ENCODE measurements at places on chromosomes 7 and 10.
A peak's percentile ranks its signal among the peaks of the same experiment; 100 is the strongest.

GRCh38 chr10:59227136-59227673 lies 50.8 kb downstream of the PHYHIPL start:
- no peak for DNase-seq

DNA sequence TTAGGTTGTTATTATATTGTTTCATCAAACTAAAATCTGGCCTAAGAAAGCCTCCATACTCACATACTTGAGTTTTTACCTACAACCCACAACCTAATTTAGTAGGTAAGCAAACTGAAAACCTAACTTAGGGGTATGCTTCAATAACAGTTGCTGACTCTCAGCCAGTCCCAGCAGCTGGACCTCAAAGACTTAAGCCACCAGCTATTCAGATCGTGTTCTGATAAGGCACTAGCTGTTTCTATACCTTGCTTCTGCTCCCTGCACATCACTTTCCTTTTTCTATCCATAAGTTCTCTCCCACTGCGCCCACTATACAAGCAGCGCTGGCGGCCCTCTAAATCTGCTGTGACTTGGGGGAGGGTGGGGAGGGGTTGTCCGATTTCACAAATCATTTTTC lies 42.3 kb downstream of the SUGCT start:
- no peak for DNase-seq

DNA sequence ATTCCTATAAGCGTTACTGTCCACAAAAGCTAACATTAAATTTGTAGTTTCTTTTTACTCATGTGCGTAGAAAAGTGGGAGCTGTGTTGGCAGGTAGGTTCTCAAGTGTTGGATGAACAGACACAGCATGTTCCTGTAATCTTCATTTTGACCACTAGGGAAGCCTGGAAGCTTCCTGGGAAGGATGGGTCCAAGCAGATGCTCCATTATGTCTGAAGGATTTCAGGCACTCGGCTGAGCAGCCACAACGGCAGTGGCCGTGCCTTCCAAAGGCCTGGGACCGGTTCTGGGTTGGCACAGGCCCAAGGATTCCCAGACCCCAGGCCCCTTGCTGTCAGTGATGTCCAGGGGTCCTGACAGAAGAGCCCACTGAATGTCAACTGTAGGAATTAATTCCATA lies 386.3 kb downstream of the TNS3 start:
- no peak for DNase-seq

DNA sequence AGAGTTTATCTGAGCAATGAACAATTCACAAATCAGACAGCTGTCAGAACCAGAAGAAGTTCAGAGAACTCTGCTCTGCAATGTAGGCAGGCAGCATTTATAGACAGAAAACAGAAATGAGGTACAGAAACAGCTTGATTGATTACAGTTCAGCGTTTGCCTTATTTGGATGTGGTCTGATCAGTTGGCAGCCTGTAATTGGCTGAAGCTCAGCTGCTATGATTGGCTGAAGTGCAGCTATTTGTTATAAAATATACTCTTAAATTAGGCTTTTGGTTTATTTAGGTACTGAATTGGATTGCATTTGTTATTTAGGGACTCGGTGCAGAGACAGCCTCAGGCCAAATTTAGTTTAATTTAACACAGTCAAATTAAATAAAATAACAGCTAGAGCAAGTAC lies 85.8 kb upstream of the JAZF1 start:
- no peak for DNase-seq

GRCh38 chr10:130479146-130479545 lies 343.0 kb downstream of the GLRX3 start:
- DNase-seq = no peak

DNA sequence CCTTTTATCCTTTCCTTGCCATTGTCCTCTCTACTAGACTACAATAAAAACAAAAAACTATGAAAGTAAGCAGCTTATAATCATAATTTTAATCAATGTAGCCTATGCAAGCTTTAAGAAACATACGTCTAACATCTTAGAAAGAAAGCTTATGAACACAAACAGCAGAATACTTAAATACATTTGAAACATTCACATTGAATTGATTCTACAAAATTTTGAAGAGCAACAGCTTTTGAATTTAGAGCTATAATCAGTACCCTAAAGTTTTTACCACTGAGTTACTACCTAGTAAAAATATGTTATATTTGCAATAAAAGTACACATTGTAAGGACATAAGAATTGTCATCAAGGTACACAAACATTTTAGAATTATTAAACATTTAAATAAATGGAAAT lies 7.2 kb downstream of the MEOX2 start:
- no peak for DNase-seq

DNA sequence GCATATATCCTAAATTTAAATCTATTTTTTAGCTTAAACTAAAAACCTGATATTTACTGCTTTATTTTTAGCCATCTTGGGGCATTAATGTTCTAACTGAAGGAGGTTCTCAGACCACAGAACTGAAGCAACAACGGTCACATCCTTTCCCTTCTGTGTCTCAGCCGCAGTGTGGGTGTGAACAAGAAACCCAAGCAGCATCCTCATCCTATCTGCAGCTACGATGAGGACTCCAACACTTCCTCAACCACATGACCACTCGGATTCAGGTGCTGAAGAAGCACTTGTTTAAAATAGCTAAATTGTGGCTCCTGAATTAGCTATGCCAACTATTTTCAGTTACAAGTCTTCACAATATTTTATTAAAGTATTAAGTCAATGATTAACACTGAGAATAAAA lies 5.3 kb downstream of the ESYT2 start:
- DNase-seq = no peak

DNA sequence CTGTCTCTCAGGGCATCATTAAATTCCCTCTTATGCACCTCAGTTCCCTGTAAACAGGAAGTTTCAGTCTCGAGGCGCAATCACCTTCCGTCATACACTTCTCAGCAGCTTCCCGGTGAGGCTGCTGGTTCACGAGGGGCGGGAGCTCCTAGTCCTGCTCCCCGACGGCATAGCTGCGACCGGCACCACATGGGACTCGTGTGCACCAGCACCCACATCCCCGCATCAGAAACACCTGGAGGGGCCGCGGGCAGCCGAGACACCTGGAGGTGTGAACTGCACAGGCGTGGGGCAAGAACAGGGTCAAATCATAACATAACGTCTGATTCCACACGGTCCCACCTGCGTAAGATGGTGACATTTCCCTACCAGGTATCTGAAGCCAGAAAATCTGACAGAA lies 52.7 kb downstream of the DIP2C start:
- no peak for DNase-seq

DNA sequence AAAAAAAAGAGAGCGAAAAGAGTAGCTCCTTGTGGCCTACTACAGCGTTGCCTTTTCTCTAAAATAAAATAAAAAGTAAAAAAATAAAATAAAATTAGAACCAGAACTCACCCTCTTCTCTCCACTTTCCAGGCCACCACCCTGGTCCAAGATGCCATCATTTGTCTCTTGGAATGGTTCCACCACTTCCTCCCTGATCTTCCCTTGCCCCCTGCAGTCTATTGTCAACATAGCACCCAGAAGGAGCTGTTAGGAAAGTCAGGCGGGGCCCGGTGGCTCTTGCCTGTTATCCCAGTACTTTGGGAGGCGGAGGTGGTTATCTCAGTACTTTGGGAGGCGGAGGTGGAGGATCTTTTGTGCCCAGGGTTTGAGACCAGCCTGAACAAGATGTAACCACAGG lies 7.6 kb upstream of the GRID2IP start:
- no peak for DNase-seq

GRCh38 chr7:19020062-19020461 lies 97.4 kb downstream of the TWIST1 start:
- no peak for DNase-seq

DNA sequence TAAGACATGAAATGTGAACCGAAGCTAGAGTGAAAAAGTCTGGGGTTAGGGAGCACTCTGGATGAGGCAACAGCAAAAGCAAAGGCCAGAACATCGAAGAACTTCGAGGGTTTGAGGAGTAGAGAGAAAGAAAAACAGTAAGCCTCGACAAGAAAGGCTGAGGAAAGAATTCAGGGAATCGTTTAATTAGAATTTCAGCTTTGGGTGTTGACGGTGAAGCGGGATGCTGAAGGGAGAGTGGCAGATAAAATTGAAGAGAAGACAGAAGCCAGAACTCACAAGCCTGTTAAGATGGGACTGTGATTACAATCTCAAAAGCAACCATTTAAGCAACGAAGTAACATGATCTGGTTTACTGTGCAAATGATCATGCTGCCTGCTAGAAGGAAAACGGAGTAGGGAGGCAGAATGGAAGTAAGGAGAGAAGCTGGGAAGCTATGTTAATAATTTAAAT lies 2.1 kb downstream of the TRDMT1 start:
- no peak for DNase-seq

GRCh38 chr10:11638055-11638698 lies 26.7 kb upstream of the USP6NL start:
- no peak for DNase-seq

DNA sequence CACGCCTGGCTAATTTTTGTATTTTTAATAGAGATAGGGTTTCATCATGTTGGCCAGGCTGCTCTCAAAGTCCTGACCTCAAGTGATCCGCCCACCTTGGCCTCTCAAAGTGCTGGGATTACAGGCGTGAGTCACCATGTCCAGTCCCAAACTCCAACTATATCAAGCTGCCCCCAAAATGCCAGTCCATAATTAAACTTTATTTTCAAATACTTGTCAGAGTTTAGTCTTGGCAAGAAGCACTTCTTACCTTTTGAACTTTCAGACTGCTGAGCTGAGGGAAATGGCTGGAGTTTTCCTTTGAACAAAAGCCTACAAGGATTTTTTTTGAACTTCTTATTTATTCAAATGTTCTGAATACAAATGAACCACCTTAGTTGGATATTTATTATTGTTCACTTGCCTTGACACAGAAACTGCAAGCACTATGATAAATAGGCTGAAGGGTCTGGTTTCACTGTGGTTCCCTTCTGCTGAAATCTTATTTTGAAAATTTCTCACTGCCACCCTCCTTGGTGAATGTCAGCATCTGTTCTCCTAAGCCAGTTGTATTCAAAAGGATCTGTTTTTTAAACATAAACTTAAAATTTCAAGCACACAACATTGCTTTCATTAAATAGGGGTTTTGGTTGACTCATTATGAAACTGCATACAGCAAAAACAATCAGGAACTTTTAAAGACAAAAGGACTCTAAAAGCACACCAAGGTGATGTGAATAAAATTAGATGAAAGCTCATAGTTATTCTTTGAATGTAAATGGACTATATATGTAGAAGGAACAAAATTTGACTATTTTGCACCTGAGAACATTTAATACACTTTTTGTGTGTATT lies 101.7 kb upstream of the SLC26A5 start:
- no peak for DNase-seq

- peak; percentile 62 for DNase-seq
These were observed 1.4 kb downstream of the MYO1G start for GRCh38 chr7:44977304-44977958.

GRCh38 chr7:43362652-43363034 lies 220.3 kb upstream of the STK17A start:
- no peak for DNase-seq

GRCh38 chr7:31935124-31936054 lies 134.8 kb downstream of the PDE1C start:
- no peak for DNase-seq

GRCh38 chr7:138247568-138248333 lies 171.5 kb downstream of the AKR1D1 start:
- DNase-seq = no peak

DNA sequence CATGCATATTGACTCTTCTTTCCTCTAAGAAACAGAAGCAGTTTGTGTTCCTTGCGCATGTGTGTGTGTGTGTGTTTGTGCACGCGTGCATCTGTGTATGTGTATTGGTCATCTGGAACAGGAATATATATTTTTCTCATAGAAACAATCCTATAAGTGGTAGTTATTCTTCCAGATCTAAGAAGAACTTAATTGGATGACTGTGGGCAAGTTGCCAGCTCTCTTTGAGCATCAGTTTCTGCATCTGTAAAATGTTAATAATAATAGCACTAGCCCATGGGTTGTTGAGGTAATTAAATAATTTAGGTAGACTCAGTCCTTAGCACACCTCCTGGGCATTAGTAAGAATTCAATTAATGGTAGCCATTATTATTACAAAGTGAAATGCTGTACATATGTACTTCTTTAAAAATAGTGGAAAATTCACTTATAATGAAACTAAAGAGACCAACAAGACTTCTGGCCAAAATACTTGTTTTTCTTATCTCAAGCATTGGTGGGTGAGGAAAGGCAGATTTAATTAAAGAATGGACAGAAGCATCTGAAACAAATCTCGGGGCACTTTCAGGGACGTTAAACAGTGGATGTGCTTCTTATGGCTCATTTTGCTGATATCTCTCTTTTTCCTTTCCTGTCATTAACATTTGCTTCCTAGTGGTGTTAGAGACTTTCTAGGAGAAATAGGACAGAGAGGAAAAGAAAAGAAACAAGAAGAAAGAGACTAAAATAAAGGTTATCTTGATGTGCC lies 124.9 kb upstream of the HABP2 start:
- DNase-seq = no peak

GRCh38 chr7:12389089-12389700 lies 14.5 kb downstream of the VWDE start:
- no peak for DNase-seq

GRCh38 chr10:90746829-90747228 lies 111.0 kb downstream of the HTR7 start:
- DNase-seq = no peak

DNA sequence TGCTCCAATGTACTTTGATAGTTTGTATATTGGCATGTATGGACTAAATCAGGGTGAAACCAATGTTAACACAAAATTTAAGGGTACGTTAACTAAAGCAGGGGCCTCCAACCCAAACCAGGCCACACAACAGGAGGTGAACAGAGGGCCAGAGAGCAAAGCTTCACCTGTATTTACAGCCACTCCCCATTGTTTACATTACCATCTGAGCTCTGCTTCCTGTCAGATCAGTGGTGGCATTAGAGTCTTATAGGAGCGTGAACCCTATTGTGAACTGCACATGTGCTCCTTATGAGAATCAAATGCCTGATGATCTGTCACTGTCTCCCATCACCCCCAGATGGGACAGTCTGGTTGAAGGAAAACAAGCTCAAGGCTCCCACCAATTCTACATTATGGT lies 62.0 kb upstream of the SCIN start:
- DNase-seq = no peak

GRCh38 chr10:83724471-83725241 lies 414.7 kb upstream of the GHITM start:
- no peak for DNase-seq

DNA sequence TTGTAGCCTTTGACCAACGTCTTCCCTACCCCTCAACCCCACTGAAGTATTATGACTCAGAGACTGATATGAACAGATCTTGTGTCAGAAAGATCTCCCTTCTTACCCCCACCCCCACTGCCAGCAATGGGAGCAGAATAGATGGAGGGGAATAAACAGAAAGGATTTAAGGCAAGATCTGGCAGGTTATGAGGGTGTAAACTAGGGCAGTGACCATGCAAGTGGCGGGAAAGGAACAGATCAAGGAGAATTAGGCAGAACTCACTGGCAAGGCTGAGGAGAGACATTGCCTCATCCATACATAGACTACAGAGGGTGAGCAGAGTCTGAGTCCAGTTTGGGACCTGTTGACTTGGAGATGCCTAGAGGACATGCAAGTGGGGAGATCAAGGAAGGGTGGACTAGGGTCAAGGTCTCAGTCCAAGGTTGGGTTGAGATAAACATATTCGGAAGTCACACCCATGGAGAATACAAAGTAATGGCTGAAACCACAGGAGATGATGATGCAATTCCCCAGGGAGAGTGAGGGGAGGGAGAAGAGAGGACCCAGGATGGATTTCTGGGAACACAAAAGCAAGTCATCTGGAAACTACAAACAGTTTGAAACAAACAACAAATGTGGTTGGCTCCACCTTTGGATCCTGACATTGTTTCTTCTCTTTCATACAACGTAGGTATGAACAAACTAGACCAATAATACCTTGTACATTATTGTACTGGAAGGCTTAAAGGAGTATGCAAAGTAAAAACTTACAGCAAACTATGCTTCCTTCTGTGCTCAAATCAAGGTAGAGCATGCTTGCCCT lies 44.9 kb upstream of the IL6 start:
- no peak for DNase-seq
